ENCODE measurements at places on chromosomes 6 and 20. TPM values are rescaled to one million over a fixed set of nuclear protein-coding genes. Genes with fewer than 3 reads are reported as not detected.

The TLDC2 gene
- total RNA-seq = not detected

The NKAPL gene
- total RNA-seq = 6.4 TPM

The SAPCD1 gene
- not detected for total RNA-seq

The COL10A1 gene
- total RNA-seq = not detected

- no peak for DNase-seq
Observed at GRCh38 chr6:131784561-131784960, 23.3 kb upstream of the ENPP1 start.

DNA sequence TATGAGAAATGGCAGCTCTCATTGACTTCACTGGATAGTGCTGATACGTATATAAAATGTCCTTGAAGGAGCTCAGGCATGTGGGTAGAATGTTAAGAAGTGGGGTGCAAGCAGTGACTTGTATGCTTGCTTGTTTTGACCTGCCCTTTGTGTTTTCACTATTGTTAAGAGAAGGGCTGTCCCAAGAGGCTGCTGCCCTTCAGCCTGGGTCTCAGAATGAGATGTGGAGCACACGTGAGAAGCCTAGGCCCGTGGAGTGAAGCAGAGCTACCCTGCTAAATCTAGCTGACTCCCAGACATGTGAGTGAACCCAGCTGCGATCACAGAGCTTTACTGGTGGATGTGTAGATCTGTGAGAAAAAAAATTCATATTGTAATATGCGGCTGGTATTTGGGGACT is 305.3 kb upstream of the RGS17 start:
- no peak for DNase-seq

GRCh38 chr6:148414092-148414489 is 71.5 kb downstream of the SASH1 start:
- DNase-seq = no peak

- peak; percentile 89 for DNase-seq
Observed at GRCh38 chr6:13813621-13814175, 659 bp downstream of the MCUR1 start.

GRCh38 chr6:10210052-10210451 is 204.8 kb downstream of the TFAP2A start:
- DNase-seq = no peak

Measured in right cardiac atrium (tissue), 5 donors.